ENCODE measurements at places on chromosomes 13 and 19.

DNA sequence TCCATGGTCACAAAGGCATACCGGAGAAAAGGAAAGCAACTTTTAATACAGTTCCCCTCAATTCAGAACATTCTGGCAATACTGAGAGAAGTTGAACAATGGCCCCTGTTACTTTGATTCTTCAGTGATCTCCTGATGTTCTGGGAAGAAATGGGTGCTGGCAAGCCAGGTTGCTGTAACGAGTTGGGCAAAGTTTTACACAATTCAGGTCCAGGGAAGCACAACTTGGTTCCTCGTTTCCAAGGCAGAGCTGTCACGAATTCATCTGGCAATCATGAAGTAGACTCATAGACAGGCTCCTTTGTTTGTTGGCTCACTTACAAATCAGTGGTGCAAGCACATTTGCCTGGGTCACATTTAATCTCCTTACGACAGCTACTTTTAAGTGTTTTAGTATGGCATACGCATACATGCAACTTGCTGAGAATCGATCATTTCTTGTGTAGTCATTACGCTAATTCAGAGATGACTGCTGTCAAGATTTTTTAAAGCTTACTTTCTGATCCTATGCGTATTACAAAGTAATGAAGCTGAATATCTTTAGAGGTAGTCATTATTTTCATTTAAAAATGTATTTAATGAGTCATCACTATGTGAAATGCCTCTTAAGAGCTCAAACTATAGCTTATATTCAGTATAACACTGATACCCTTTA lies 174.7 kb downstream of the GPC5 start:
- DNase-seq, result no peak

DNA sequence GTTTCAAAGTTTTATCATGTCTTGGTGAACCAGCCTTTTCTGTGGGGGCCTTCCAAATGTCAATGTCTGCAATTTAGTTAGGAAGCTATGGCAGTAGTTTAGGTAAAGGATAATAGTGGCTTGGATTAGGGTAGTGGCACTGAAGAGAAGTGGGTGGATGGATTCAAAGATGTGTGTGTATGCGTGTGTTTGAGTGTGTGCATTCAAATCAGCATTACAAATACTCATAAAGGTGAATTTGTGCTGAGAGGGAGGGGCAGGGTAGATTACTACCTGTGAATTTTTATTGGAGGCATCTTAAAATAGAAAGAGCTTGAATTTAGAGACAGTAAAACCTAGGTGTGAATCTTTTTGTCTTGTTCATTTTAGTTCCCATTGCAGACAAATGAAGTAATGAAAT lies 16.9 kb downstream of the NDFIP2 start:
- no peak for DNase-seq

DNA sequence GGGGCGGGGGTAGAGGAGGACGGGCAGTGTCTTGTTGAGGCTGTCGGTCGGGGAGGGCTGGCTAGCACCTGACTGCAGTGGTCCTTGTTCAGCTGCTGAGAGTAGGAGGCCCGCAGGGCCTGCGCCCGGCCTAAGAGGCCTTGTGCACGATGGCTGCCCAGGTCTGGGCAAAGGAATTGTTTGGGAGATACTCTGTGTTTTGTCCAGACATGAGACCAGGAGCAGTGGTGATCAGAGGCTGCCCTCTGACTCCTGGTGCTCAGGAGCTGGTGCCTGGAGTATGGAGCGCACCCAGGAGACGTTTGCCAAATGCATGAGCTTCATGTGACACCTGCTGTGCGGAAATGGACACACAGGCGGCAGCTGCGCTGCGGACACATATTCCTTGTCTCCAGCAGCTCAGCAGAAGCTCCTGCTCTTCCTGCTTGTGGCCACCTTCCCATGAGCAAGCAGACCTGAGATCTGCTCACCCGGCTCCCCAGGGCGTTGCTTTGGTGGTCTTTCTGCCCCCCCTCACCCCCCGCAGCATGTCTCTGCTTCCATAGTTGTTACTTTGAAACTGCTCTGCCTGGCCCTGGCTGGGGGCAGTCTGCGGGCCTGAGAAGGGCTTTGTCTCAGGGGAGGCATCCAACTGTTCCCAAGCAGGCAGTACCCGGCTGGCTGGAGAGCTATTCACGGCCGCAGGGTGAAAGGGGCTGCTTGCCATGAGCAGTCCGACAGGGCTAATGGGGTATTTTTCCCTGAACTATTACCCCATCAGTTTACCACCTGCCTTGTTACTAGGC lies 163.9 kb downstream of the TEX29 start:
- DNase-seq, result no peak

DNA sequence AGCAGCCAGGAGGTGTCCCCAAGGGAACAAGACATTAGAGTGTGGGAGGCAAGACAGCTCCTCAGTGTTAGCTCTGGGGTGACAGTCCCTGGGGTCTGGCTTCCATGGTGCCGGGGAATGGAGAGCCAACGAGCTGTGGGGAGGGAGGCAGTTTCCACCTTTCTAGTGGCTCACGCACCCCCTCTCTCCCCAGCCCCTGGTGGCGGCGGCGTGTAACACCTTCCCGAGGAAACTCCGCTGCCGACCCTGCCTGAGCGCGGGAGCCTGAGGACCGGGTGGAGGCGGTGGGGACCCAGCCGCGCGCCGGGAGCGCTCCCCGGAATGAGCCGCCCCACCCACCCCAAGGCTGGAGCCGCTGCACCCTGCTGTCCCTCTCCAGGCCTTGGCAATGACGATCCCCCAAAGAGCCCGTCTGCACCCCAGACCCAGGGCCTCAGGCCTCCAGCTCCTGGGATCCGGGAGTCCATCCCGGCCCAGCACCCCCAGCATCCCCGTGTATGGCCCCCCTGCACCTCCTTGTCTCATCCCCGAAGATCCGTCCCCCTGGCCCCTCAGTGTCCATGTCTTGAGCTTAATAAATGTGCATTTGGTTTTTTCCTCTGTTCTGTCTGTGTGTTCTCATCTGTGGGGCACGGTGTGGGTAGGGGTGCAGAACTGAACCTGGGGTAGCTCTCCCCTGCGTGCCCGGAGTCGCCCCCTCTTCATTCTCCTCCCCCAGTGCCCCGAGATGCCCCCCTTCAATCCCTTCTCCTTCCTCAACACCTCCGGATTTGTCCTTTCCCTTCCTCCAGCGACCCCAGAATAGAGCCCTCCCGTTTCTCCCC lies 622 bp upstream of the FXYD5 start:
- DNase-seq, result peak; percentile 63

GRCh38 chr13:111503905-111504695 lies 183.7 kb downstream of the TEX29 start:
- DNase-seq, result no peak

DNA sequence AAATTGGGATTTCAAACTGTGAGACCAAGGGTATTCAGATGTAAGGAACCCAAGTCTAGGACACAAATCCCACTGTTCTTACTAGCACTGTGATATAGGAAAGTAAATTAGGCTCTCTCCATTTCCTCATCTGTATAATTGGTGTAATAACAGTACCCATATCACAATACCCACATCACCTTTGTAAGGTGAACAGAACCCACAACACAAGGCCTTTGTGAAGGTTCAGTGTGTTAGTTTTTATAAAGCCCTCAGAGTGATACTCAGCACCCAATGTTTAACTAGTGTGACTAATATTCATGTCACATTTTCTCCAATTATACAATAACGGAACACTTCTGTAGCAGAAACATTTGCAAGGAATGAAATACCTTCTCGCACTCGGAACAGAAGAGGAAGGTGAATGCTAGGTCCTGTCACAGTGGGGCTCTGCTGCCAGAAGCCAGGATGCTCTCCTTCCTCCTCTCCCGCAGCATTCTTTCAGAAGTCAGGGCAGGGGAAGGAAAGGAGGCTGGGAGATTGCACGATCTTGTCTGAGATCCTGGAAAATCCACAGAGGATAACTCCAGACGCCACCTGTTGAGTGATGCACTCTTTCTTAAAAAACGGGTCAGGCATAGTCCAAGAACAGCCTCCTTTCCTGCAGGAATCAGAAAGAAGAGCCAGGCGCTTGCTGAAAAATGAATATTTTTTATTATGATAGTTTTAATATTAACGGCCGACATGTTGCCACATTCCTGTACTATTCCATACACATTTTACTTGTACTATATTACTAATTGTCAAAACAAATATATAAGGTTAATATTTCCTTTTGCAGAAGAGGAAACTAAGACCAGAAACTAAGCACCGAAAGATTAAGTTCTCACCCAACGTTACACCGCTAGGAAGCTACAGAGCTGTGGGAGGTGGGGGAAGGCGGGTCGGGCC lies 762 bp downstream of the ZNF45 start:
- no peak for DNase-seq
